Foreskin keratinocyte (primary cell): ENCODE measurements at places on chromosomes 7 and 10. TPM values are rescaled to one million over a fixed set of nuclear protein-coding genes. Genes with fewer than 3 reads are reported as not detected.
A peak's percentile ranks its signal among the peaks of the same experiment; 100 is the strongest.

The NKX2-3 gene
- not detected in 2 replicates for total RNA-seq

The ADAM12 gene
- 0.04 and 0.07 TPM in 2 replicates for total RNA-seq

- peak; percentile 76 for DNase-seq
These were observed 8.4 kb upstream of the HYCC1 start for GRCh38 chr7:23022258-23022769.

GRCh38 chr7:1027242-1028043 is 16.9 kb upstream of the GPR146 start:
- no peak for DNase-seq

GRCh38 chr7:127600885-127601284 is 7.3 kb downstream of the FSCN3 start:
- no peak for DNase-seq
